Activated CD4-positive, alpha-beta T cell treated with anti-CD3 and anti-CD28 coated beads, Interleukin-2, amount 50 U/mL, for 16 hours (primary cell): ENCODE measurements at places on chromosomes 3 and 15.

DNA sequence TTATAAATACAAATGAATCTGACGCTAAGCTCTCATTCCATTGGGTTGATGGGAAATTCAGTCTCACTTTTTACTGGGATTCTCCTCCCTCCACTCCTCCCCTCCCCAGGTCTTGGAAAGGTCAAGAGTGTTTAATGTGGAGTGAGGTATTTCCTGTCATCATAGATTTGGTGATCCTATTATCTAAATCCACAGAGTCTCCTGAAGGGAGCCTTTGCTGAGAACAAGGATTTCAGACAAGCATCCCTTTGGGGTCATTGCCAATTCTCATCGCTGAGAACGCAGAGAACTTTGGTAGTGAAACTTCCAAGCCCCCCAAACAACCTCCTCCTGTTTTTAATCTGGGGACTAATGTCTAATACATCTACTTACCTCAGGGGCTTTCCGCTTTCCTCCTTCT, 297.9 kb downstream of the OTOL1 start:
- DNase-seq = no peak

DNA sequence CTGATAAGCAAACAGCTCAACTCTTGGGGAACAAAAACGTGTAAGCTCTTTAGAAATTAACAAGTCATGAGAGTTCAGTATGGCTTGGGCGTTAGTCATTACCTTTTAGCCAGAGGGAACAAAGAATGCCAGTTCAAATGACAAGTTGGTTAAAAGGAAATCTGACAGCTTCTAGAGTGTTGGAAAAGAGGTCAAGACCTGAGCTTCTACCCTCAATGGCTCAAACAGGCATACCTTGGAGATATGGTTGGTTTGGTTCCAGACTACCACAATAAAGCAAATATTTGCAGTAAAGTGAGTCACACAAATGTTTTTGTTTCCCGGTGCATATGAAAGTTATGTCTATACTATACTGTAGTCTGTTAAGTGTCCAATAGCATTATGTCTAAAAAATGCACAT, 136.1 kb downstream of the CACNA1D start:
- no peak for DNase-seq

DNA sequence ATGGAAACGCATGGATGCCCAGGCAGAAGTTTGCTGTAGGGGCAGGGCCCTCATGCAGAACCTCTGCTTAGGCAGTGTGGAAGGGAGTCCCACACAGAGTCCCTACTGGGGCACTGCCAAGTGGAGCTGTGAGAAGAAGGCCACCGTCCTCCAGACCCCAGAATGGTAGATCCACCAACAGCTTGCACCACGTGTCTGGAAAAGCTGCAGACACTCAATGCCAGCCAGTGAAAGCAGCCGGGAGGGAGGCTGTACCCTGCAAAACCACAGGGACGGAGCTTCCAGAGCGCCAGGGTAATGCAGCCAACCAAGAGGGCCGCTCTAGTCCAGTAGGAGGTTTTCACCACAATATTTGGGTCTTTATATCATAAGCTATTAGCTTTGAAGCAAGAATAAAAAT, 97.1 kb upstream of the IQSEC1 start:
- DNase-seq = no peak

DNA sequence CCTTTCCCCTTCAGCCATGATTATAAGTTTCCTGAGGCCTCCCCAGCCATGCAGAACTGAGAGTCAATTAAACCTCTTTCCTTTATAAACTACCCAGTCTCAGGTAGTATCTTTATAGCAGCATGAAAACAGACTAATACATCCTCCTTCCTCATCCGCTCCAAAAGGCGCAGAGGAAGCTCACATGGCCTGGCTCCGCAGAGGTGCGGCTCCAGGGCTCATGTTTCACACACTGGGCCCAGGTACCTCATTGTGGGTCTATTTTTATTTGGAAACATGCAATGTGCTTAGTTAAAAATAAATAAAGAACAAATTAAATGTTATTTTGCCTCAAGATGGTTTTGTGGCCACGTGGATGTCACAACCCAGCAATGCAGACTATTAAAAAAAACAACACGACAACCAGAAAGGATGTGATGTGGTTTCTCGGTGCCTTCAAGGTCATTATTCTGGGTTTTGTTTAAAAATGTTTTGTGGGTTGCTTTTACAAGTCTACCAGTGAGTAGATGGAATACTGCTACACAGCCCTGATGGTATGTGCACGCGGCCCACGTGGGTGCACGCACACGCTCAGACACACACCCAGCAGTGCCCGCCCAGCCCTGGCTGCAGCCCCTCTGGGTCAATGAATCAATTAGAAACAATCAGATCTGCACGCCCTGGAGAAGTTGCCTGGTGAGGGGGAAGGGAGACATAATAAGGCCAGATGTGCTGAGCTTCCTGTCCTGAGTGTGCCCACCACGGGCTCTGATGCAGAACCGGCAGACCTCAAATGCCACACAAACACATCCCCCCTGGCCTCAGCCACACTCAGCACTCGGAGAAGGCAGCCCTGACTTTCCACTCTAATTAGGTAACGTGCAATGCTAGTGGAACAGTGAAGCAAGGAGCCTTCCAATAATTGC, 140.1 kb downstream of the ADAMTS17 start:
- peak; percentile 2 for DNase-seq

DNA sequence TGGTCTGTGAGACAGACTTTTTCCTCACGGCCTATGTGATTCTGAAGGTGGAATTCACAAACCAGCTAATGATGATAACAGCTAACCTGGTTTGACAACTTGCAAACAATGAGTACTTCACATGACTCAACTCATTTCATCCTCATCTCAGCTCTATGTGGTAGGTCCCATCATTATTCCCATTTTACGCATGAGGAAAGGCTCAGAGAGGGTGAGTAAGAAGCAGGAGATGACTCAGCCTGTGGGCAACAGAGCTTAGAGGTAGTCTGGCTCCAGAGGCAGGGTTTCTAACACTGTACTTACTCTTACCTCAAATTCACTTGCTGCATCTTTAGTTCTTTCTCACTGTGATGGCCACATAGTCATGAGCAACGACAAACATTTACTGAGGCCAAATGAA, 25.8 kb upstream of the PSMD6 start:
- DNase-seq = peak; percentile 37

DNA sequence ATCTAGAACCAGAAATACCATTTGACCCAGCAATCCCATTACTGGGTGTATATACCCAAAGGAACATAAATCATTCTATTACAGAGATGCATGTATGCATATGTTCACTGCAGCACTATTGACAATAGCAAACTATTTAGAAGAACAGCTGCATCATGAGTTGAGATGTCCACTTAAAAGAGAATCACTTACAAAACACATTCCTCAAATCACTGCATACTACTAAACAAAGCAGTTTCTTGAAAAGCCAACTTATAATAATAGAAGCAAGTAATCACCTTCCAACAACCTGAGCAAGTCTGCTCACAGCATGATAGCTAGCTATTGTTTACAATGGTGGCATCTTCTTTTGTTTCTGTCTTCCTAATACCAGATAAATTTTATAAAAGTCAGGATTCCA, 454.7 kb upstream of the ADAMTS9 start:
- no peak for DNase-seq
